Esophagus mucosa (tissue), 1 donor: ENCODE measurements at places on chromosomes 13 and 19. TPM values are rescaled to one million over a fixed set of nuclear protein-coding genes. Genes with fewer than 3 reads are reported as not detected.

TBC1D4 gene
- 12.2 TPM for total RNA-seq

LILRA1 gene
- 0.16 TPM for total RNA-seq

ZNF426 gene
- total RNA-seq: 31.2 TPM

PRR22 gene
- total RNA-seq: 1.8 TPM

CRLF1 gene
- 7.9 TPM for total RNA-seq
